ENCODE measurements at places on chromosomes 7 and 10. TPM values are rescaled to one million over a fixed set of nuclear protein-coding genes. Genes with fewer than 3 reads are reported as not detected.

The ADGRA1 gene
- total RNA-seq = not detected

The TEX47 gene
- not detected for total RNA-seq

The TLX1 gene
- not detected for total RNA-seq

The TRIM73 gene
- total RNA-seq = 0.44 TPM

The FFAR4 gene
- not detected for total RNA-seq

Data from smooth muscle cell of trachea (primary cell).